Right renal pelvis (tissue), 4 donors: ENCODE measurements at places on chromosomes 1 and 21. TPM values are rescaled to one million over a fixed set of nuclear protein-coding genes. Genes with fewer than 3 reads are reported as not detected.

GRCh38 chr1:80158771-80159170 is 1152.2 kb upstream of the ADGRL4 start:
- no peak for DNase-seq

DNA sequence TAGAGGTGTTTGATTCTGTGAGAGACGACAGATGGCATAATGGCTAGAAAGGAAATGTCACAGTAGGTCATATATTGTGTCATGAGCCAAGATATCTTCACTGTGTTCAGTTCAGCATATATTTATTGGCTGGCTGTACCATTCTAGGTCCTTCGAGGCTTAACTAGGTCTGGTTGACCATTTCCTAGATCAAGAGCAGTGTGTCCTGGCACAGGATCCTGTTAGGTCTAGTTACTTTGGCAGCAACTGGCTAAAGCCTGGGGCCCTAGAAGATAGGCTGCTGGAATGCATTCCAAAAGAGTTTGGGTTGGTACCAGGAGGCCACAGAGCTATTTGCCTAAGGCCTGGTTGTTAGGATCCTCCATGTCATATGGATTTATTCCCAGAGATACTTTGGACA is 20.9 kb downstream of the ZBTB40 start:
- DNase-seq, result no peak

DNA sequence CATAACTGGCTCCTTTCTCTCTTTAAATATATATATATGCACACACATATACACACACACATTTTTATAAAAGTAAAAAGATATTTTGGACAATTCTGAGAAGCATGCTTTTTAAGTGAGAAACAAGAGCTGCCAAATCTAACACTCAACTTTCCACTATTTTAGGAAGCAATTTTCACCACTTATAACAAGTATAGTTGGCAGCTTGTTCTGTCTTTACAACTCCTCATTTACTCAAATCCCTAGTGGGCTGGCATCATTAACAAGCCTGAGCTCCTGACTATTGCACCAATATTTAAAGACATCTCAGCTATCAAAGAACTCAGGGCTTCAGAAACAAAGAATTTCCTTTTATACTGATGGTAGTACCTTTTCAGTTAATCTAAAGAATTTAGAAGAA is 76.6 kb downstream of the RAB3GAP2 start:
- DNase-seq, result no peak

DNA sequence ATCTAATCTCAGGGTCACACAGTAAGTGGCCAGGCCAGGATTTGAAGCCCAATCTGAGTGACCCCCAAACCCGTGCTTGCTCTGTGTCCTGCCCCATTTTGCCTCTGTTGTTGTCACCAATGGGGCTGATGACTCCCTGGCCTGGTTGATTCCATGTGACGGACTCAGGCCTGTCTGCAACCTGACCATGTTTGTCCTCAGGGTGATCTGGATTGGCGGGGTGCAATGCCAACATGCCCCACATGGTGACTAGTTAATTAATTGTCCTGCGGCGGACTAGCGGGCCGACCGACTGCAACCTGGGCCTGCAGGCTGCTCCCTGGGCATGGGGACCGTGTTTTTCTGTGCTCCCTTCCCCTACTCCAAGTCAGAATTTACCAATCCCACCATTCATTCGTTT is 256.3 kb downstream of the MATN1 start:
- DNase-seq, result no peak

GRCh38 chr1:99942723-99943122 is 27.1 kb upstream of the SLC35A3 start:
- no peak for DNase-seq

HSD3B2 gene
- polyA plus RNA-seq, result 1.2 TPM

C1QB gene
- polyA plus RNA-seq, result 10.9 TPM

TSPEAR gene
- polyA plus RNA-seq, result 1.2 TPM
